ENCODE measurements at places on chromosomes 12 and 14.
A peak's percentile ranks its signal among the peaks of the same experiment; 100 is the strongest.

GRCh38 chr12:88237954-88238353 lies 95.8 kb downstream of the TMTC3 start:
- DNase-seq: no peak

DNA sequence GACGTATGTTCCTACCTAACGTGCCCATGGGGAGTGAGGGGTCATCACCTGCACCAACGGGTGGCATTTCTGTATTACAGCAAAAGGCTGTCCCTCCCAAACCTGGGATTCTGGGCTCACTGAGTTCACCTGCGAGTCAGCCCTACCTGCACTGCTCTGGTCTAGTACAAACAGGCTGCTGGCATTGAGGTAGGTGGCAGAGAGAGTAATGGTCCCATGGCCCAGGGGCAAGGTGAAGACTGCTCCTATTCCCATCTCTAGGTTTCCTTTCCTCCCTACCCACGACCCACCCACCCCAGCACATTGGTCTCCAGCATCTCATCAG lies 421 bp downstream of the SUOX start:
- DNase-seq: peak; percentile 10

DNA sequence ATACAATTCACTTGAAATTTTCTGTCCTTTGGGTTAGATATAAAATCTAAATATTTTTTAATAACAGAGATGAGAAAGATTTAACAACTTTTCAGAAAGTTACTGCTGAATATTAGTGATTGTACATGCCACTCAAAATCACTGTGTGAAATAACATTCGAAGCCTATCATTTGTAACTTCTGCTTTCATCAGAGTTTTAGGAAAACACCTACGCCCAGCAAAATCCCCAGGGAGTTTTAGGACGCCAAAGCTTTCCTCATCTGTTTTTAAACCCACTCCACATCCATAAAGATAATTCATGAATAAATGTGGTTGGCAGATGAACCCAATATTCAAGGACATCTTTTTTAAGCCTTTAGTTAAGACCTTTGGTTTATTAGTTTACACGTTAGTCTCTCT lies 23.9 kb downstream of the TC2N start:
- no peak for DNase-seq

GRCh38 chr14:100868621-100869370 lies 34.7 kb downstream of the RTL1 start:
- DNase-seq: no peak

DNA sequence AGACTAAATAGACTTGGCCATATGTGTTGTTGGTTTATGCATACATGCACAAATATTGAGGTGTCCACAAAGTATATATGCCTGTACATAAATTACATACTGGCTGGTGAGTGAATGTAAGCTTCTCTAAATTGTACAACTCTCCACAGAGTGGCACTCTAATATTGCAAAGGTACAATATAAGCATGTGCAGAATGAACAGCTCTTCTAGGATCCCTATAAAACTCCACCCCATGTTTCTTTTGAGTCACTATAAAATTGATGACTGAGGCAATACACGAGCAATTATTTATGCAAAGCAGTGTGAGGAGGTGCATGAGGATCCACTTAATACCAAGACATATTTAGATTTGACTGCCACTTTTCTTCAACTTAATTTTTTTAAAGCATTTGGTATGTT lies 172.2 kb downstream of the NAV3 start:
- no peak for DNase-seq

DNA sequence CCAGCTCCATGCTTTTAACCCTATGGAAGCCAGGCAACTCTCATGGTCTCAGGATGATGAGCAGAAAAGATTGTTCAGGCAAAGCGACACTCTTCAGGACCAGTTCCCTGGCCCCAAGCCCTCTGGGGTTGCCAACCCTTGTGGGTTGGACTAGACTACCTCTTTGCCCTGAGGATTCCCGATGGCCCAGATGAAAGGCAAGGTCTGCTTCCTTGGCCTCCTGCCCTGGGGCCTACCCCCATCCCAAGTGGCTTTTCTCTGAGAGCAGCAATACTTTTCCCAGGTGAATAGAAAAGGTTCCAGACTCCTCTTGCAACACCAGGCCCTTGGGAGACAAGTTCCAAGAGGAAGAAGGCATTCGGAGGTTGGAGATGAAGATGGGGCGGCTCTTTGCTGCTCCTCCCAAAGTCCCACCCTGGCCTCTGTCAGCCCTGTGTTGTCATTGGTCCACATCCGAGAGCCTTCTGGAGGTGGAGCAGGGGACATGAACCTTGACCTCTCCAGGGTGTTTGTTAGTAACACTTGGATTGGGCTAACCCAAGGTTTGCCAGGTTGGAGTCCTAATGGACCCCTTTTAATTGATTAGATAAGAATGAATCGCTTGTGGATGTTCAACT lies 131.1 kb downstream of the GCH1 start:
- DNase-seq: no peak

GRCh38 chr12:100926669-100927248 lies 132.2 kb downstream of the ANO4 start:
- DNase-seq: peak; percentile 33

DNA sequence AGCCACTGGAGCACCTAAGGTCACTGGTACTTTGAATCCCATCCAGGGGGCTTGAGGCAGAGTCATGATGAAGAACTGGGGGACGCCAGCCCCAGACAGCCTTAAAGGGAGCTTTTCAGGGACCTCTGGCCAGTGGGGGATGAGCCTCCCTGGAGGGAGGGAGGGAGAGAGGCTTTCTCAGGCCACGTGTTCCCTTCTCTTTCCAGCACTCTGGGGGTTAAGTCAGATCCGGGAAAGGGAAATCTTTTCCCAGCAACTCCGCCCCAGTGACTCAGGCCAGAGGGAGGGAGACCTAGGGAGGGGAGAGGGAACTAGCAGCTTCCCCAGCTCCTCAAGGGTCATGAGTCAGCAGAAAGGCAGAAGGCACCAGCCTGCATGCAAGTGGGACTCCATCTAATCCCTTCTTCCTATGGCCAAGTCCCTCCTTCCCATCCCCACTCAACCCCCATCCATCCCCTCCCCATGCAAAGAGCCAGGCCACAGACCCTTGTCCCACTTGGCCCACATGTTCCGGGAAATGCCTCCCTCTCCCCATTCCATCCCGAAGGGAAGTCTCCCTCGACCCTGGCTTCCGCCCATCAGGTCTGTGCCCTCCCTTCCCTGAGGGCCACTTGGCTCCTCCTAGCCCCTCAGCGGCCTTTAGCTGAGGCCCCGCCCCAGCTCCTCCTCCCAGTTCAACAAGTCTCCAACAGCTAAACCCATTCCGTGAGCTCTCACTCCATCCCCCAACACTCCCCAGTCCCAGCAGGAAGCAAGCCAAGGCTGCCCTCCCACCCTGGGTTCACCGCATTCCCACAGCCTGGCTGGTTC lies 5.6 kb downstream of the TNFRSF1A start:
- peak; percentile 85 for DNase-seq

DNA sequence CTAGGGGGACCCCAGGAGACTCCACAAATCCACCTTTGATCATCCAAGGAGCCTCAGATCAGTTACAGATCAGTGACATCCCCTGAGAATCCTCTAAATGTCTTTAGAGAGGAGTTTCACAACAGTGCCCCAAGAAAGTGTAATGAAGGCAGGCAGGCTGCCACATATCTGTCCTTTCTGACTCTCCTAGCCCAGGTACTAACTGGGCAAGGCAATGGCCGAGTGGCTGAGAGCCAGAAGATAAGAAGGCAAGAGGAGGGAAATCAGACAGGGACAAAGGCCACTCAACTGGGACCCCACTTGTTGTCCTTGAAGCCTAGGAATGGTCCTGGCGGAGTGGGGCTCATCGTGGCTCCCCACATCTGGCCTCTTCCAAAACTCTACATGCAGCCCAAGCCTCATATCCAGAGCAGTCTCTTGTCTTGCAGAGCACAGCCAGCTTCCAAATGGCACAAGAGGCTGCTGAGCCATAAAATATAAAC lies 11.6 kb downstream of the ACTN1 start:
- DNase-seq: no peak

DNA sequence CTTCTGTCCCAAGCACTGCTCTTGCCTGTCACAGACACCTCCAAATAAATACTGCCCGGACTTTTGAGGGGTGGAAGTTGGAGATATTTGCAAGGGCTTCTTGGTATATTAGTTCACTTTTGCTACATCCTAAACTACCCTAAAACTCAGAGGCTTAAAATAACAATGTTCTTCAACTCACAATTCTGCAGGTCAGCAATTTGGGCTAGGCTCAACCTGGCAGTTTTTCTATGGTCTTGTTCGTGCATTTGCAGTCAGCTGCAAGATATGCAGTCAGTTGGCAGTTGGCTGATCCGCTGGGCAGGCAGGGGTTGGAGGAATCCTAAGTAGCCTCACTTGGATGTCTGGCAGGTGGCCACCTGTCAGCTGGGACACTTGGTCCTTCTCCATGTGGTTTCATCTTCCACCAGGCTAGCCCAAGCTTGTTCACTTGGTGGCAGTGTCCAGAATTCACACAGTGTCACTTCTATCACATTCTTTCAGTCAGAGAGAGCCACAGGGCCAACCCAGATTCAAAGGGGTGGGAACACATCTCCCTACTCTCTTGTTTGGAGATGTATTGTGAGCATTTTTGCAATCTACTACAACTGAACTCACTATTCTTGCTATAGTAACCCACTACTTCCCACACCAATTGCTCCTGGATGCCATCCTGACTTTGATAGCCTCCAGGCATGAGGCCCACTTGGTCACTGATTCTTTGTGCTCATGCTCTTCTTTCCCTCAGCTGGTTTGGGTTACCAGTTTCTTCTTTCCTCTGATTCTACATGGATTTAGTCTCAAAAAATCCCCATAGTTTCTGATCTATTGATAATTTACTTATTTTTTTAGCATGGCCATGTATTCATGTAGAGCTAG lies 27.8 kb upstream of the CAPRIN2 start:
- DNase-seq: no peak

- DNase-seq: no peak
Measured at GRCh38 chr12:14937014-14937413, 1.3 kb downstream of the ERP27 start.

DNA sequence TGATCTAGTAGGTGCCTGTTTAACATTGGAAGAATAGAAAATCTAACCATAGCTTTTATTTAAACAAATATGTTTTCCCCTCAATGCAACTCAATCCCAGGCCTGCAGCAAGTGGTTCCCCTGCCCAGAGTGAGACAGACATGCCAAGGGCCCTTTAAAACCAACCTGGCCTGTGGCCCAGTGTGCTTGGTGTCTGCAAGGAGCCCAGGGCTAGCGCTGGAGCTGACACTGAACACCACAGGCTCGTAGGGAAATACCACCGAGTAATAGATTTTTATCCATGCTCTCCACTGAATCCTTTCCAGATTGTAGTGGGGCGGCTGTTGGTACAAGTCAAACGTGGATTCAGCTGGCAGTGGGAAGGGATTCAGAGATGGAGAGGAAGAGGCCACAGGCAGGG lies 95.6 kb upstream of the NRXN3 start:
- DNase-seq: no peak

DNA sequence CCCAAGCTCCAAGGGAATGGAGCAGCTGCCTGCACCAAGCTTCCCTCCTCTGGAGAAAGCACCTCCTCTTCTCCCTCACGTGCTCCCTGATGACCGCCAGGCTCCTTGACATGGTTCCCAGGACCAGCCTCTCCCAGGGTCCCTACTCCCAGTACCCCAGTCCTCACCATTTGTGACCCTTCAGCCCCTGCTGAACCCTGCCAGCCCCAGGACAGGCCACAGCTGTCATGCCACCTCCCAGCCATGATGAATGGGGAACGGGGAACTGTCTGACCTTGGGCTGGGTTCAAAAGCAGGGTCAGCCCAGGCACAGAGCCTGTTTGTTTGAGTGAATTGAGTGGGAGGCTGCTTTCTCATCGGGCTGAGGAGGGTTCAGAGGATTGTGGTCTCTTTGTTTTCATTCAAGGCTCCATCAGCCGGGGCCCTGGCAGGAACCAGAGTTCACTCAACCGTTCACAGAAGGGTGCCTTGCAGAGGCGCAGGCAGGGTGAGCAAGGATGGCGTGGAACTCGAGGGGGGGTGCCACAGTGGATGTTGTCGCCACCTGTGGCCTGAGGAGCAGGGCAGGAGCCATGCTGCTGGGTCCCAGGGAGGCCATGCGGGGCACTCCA lies 344.5 kb upstream of the SFSWAP start:
- DNase-seq: no peak

DNA sequence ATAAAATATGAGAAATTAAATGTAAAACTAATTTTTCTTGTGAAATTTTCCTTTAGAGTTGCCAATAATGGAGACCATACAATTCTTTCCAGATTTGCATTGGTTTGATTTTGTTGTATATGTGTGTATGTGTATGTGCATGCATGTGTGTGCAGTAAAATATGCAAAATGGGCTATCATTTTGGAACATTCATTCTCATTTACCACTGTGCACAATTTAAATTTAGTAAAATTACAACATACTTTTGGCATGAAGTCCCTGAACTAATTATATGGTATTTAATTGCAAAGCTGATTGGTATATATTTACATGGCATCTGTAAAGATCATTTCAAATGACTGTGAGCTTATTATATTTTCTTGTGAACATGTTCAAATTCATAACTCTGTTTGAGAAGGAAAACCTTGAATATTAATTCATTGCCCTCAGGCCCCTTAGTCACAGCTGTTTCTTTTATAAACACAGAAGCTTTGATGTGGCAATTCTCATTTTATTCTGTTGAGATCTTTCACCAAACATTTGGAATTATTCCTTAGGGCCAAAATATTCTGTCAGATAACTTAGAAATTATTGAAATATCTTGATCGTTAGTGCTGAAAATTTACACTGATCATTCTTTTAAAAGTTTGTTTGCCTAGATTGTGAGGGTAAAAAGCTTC lies 17.6 kb downstream of the KERA start:
- no peak for DNase-seq

- DNase-seq: no peak
Measured at GRCh38 chr12:117394491-117394890, 33.1 kb upstream of the NOS1 start.

- DNase-seq: no peak
Measured at GRCh38 chr14:61704554-61704953, 9.2 kb downstream of the HIF1A start.

DNA sequence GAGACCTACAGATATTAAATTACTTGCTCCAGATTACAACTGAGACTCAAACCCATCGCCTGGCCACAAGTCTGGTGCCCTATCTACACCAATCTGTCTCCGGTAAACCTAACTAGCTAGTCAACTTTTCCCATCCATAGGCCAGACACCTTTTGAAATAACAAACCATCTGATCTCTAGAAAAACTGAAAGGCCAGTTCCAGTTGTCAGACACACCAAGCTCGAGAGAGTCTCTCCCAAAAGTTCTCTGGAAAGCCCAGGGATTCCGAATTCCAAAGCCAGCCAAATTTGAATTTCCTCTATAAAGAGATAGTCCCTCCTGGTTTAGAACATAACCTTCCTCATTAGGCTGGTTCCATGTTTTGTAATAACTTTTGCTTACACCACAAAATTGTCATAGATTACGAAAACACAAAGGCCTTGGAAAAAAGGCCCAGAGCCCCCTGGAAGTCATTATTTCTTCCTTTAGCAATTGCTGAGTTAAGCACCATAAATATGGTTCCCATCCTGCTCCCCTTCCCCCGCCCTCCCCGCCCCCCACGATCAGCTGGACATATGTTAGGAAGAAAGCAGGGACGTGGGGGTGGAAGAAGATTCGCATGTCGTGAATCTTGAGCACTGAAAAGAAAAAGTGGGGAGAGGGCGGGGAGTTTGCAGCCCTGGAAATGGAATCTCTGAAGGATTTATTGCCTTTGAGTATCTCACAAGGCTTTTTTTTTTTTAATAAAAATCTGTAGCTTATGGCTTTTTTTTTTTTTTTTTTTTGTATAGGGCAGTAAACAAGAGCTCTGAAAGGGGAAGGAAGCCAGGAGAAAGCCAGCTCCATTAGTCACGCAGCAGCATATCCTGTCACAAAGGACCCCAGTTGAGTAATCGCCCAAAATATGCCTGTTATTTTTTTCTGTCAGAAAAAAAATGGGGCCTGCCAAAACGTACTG lies 110.4 kb downstream of the ZFP36L1 start:
- DNase-seq: no peak

- DNase-seq: no peak
Measured at GRCh38 chr12:28184375-28184774, 5.9 kb upstream of the CCDC91 start.
